ENCODE measurements at places on chromosomes 11 and 22.

GRCh38 chr11:1251236-1251770 is 28.4 kb downstream of the MUC5B start:
- no peak for DNase-seq

GRCh38 chr22:23910496-23911190 is 16.5 kb downstream of the MIF start:
- no peak for DNase-seq

GRCh38 chr11:79170321-79170720 is 270.5 kb downstream of the TENM4 start:
- DNase-seq, result no peak

DNA sequence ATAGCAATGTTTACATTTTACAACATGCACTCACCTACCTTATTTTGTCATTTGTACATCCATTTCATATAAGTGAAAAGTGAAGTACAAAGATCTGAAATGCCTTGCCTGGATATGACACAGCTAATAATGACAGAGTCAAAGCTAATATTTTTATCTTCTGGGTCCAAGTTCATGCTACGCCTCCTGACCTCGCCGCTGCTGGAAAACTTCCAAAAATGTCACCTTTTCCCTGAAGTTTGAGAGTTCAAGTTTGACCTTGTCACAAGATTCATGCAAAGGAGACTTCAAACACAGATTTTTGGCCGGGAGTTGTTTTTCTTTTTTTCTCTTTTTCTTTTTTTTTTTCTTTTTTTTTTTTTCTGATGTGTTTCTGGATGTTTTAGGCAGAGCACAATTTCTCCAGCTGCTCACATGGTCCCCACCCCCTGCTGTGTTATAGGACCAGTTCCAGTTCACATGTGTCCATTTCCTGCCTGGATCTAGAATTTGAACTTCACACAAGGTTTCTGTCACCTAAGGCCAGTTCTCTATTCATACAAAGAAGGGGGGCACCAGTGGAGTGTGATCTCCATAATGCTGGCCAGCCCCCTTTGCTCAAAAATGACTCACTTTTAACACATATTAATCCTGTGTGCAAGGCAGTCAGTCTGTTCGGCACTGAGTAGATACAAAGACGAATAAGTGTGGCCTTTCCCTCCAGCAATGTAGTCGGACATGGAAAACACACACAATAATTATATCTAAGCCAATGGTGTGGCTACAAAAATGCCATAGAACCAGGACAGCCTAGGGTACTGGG is 546.8 kb downstream of the BUD13 start:
- DNase-seq, result no peak

- DNase-seq, result no peak
Measured at GRCh38 chr11:63888170-63889086, 28.5 kb downstream of the RCOR2 start.

DNA sequence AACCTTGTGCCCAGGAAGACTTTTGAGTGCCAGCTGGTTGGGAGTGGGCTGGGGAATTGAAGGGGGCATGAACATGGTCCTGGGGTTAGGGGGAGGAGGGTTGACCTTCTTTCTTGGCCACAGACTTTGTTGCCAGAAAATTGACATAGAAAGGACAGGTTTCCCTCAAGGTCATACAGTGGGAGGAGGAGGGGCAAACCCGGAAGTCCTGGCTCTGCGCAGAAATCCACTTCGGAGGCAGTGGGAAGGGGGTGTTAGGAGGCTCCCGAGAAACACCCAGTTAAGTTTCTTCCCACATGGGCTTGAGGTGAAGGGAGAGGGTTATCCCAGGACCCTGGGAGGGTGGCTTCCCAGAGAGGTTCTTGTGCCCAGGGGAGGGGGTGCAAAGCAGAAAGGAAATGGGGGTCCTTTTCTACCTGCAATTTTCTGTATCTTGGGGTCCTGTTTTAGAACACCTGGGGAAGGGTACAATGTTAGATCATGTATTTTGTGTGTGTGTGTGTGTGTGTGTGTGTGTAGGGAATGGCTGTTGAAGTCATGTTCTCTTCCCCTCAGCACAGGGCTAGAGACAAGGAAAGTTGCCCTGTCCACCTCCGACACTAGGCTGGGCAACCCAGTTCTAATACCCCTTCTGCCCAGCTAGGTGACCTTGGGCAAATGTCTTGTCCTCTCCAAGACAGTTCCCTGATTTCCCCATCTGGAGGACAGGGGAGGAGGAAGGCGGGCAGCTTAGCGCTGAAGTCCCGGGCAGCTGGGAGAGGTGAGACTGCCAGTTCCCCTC is 1.1 kb downstream of the PVALB start:
- no peak for DNase-seq

DNA sequence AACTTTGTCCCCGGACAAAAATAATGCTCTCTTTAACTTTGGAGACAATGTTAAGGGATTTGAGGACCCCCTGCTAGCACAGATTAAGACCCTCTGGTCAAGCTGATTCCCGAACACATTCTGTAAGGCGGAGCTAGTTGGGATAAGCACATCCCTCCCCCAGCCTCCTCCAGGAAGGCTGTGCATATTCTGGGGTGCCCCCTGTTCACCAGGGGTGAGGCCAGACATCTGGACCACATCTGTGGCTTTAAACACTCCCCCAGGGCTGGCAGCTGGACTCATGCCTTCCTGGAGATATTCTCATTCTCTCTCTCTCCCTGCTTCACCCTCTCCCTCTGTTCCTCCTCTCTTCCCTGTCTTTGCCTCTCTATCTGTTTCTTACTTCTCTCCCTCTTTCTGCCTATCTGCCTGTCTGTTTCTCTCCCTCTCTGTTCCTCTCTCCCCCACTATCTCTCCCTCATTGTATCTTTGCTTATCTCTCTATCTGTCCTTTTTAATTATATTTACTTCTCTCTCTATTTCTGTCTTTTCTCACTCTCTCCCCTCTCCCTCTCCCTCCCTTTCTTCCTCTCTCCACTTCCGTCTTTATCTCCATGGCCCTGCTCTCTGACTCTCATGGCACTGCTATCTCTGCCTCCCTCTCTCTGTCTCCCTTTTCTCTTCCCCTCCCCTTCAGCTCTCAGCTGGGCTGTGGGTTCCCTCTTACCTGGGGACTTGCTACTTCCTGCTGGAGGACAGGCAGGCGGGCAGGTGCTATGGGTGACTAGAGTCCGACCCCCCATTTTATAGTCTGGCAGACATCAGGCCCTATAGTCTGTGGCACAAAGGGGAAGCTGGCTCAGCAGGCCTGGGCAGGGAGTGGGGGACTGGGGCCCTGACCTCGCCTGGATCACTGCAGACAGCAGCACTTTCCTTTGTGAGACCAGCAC is at the start of gene CRYBB1:
CRYBB1 (minus strand) TSS at position 757 of the 929 bp plus-strand sequence. CDS start 1,708 bp downstream, outside the sequence.
- no peak for DNase-seq

GRCh38 chr11:82465481-82465880 is 268.2 kb downstream of the FAM181B start:
- DNase-seq, result no peak

GRCh38 chr11:6568191-6568918 is 35.1 kb downstream of the RRP8 start:
- DNase-seq, result peak; percentile 57

DNA sequence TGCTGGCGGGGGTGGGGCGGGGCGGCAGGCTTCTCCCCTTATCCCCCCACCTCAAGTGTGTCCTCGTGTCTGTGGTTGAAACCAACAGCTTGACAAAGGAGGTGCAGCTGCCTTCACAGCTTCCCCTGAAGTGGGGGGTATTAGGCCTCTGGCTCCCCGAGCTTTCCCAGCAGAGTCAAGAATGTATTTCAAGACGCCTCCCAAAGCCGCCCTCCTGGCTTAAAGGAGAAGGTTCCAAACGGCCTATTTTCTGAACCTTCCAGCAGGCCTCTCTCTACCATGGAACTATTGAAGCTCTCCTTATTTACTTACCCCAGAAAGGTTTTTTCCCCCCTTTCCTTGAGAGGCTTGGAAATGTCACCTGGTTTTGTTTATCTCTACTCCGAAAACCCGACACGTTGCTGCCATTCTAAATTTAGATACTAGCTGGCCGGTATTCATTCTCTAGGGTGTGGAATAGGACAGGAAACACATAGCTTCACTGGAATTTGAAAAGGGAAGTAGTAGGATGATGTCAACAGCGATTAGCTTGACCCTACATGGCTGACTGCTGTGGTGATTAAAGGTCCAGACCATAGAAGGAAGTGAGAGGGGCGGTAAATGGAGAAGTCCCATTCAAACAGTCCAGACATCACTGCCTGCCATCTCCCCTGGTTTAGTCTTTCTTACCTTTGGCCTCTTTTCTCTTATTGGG is 671 bp upstream of the PICALM start:
- no peak for DNase-seq

- DNase-seq, result peak; percentile 14
Measured at GRCh38 chr11:114987186-114987760, 308.9 kb downstream of the NXPE2 start.

DNA sequence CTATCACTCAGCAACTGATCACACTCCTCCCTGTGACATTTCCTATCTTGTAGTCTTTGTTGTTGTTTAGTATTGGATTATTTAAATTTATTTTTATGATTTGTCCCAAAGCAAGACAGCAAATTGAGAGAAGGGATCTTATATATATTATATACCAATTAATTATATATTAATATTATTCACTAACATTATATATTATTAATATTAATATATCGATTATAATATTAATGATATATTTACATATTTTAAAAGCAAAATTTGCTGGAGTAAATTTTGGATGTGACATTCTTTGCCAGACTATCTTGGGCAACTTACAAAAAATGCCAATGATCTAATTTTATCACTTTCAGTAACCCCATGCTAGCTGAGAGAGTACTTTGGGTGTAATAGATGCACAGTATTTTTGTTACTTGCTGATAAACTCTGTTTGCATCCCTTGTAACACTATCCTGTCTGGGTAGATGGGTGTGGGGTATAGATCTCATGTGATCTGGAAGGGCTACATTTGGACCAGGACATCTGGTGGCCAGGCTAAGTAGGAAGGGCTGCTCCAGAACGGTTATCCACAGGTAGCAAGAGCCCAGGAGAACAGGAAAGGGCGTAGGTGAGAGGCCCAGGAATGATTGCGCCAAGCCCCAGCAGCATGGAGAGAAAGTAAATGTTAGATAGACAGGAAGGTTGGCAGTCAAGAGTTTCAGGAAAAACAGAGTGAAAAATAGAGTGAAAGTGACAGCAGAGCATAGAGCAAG is 608.6 kb upstream of the KIRREL3 start:
- no peak for DNase-seq

All from BE2C (cell line).